ENCODE measurements at places on chromosomes 1 and 21. TPM values are rescaled to one million over a fixed set of nuclear protein-coding genes. Genes with fewer than 3 reads are reported as not detected.

Gene TACSTD2
- total RNA-seq: not detected

DNA sequence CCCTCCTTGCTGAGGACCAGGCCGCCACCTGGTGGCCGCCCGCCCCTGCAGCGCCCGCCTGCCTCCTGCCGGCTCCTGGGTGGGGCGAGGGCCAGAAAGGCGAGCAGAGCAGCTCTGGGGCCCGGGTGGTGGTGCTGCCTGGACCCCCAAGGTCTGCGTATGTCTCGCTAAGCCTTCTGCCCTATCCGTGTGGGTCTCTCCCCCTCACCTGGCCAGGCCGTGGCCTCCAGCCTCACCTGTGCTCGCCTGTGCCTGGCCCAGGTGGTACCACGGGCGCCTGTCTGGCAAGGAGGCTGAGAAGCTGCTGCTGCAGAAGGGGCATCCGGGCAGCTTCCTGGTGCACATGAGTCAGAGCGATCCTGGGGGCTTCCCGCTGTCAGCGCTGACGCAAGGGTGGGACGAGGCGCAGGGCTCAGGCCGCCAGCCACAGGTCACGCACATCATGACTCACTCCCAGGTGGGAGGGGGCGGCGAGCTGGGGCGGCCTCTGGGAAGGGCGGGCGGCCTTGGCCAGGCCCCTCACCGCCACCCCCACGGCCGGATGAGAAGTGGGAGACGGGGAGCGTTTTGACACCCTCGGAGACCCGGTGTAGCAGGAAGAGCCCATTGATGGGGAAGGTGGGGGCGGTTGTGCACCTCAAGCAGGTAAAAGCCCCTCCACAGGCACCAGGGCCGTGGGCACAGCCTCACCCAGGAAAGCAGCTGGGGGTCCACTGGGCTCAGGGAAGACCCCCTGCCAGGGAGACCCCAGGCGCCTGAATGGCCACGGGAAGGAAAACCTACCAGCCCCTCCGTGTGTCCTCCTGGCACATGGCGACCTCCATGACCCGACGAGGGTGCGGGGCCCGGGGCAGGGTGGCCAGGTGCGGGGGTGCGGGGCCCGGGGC, 9.9 kb downstream of the RNF223 start:
- H3K27ac ChIP-seq: no peak overlapping the region
- H3K36me3 ChIP-seq: no peaks in the 10 kb centered on the region
- peak; percentile 62 for DNase-seq
- H3K27me3 ChIP-seq: peaks cover 53% of the 10 kb centered on the region
- no peaks in the 10 kb centered on the region for H3K4me1 ChIP-seq

DNA sequence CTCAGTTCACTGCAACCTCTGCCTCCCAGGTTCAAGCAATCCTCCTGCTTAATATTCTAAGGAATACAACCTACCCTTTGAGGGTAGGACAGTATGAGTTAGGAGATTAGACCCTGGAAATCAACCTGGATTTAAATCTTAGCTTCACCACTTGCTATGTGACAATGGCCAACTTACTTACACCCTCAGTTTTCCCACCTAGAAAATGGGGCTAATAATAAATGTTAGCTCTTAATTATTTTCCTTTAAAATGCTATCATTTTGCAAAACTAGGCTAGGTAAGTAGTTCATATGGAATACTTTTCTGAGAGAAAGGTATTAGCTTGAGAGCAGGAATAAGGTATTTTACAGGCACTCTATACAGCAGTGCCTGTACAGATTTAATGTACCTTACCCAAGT, 110.8 kb downstream of the PHTF1 start:
- H3K4me3 ChIP-seq: no peak overlapping the region
- DNase-seq: no peak
- peaks cover 6% of the 10 kb centered on the region for H3K36me3 ChIP-seq

DNA sequence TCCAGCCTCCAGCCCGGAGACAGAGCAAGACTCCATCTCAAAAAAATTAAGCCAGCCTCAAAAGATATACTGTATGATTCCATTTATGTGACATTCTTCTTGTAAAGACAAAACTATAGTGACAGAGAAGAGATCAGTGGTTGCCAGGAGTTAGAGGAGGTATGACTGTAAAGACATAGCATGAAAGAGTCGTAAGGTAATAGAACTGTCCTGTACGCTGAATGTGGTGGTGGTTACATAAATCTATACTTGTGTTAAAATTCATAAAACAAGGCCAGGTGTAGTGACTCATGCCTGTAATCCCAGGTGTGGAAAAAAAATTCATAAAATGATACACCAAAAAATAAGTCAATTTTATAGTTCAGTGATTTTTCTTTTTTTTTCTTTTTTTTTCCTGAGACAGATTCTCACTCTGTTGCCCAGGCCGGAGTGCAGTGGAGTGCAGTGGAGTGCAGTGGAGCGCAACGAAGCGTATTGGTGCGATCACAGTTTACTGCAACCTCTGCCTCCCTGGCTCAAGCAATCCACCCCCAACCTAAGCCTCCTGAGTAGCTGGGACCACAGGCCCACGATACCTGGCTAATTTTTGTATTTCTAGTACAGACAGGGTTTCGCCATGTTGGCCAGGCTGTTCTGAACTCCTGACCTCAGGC, 84.9 kb upstream of the CXADR start:
- H3K36me3 ChIP-seq: no peaks in the 10 kb centered on the region
- H3K27me3 ChIP-seq: no peaks in the 10 kb centered on the region
- no peak overlapping the region for H3K27ac ChIP-seq
- no peaks in the 10 kb centered on the region for H3K4me1 ChIP-seq
- no peak overlapping the region for H3K4me3 ChIP-seq

- H3K36me3 ChIP-seq: no peaks in the 10 kb centered on the region
- H3K27me3 ChIP-seq: peaks cover 4% of the 10 kb centered on the region
- no peak overlapping the region for H3K4me3 ChIP-seq
- no peaks in the 10 kb centered on the region for H3K4me1 ChIP-seq
- no peak for DNase-seq
These were observed 23.8 kb downstream of the CR1 start for GRCh38 chr1:207519505-207520399.

DNA sequence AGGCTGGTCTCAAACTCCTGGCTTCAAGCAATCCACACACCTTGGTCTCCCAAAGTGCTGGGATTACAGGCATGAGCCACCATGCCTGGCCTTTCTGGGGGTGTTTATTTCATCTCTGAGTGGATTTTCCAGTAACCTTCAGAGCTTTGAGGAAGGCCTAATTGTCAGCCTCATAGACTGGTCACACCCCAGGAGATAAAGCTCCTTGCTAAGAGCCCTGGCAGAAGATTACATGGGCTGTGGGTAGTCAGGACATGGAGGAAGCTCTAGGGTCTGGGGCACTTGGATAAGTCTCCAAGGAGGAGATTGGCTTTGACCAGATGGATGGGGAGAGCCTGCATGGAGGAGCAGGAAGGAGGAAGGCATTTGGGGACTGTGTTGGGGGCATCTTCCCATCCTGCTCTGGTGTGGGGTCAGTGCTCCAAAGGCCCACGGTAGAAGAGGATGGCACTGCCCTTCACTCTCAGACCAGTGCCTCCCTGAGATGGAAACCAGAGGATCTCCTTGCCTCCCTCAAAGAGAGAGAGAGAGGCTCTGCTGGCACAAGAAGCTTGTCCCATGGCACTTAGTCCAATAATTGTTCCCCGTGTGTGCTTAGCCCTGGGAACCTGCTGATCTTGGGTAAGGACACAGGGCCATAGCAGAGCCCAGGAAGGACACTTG, 14.7 kb upstream of the GSTM4 start:
- no peak overlapping the region for H3K4me3 ChIP-seq
- no peaks in the 10 kb centered on the region for H3K27me3 ChIP-seq
- H3K36me3 ChIP-seq: peaks cover 3% of the 10 kb centered on the region
- DNase-seq: no peak
- H3K4me1 ChIP-seq: peaks cover 22% of the 10 kb centered on the region

DNA sequence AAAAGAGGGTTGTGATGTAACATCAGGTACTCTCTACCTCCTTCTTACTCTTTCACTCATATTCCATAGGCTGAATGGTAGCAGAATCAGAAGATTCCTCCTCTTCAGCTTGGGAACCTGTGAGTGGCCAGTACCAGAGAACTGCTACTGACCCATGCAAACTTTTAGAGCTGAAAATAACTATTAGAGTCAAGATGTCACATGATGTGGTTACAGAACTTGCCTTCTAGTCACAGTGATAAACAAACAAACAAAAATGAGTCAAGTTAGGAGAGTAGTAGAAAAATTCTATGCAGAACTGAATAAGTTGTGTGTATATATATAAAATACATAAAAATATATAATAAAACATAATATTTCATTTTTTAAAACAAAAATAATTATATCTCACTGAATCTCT, 47.6 kb upstream of the RGS1 start:
- H3K36me3 ChIP-seq: peaks cover 4% of the 10 kb centered on the region
- no peaks in the 10 kb centered on the region for H3K27me3 ChIP-seq
- no peak for DNase-seq

- no peak overlapping the region for H3K4me3 ChIP-seq
- H3K36me3 ChIP-seq: no peaks in the 10 kb centered on the region
- H3K27me3 ChIP-seq: no peaks in the 10 kb centered on the region
- no peaks in the 10 kb centered on the region for H3K4me1 ChIP-seq
These were observed 8.7 kb upstream of the TMEM52 start for GRCh38 chr1:1927751-1928150.

Gene HSPB7
- not detected for total RNA-seq

GRCh38 chr1:35053433-35053832, 21.7 kb upstream of the ZMYM6 start:
- H3K4me1 ChIP-seq: no peaks in the 10 kb centered on the region
- DNase-seq: no peak
- peaks cover 28% of the 10 kb centered on the region for H3K27me3 ChIP-seq
- no peaks in the 10 kb centered on the region for H3K36me3 ChIP-seq
- no peak overlapping the region for H3K4me3 ChIP-seq

Gene PER3
- 5.3 TPM for total RNA-seq

- DNase-seq: no peak
- no peak overlapping the region for H3K4me3 ChIP-seq
- no peaks in the 10 kb centered on the region for H3K27me3 ChIP-seq
These were observed 75.8 kb downstream of the TRIM33 start for GRCh38 chr1:114435088-114435715.

- H3K4me3 ChIP-seq: no peak overlapping the region
- no peak overlapping the region for H3K27ac ChIP-seq
- H3K27me3 ChIP-seq: no peaks in the 10 kb centered on the region
- H3K36me3 ChIP-seq: no peaks in the 10 kb centered on the region
These were observed 51.2 kb downstream of the IL23R start for GRCh38 chr1:67217417-67217816.

- H3K27me3 ChIP-seq: peaks cover 45% of the 10 kb centered on the region
- no peak for DNase-seq
- peaks cover 8% of the 10 kb centered on the region for H3K4me1 ChIP-seq
These were observed 177.1 kb upstream of the EDN2 start for GRCh38 chr1:41661428-41662060.

Gene SPATA1
- total RNA-seq: 1.5 TPM

Gene HAO2
- not detected for total RNA-seq

GRCh38 chr1:182917378-182917777, 35.6 kb downstream of the SHCBP1L start:
- no peaks in the 10 kb centered on the region for H3K27me3 ChIP-seq
- H3K36me3 ChIP-seq: peaks cover 3% of the 10 kb centered on the region
- no peak overlapping the region for H3K4me3 ChIP-seq
- no peak for DNase-seq

DNA sequence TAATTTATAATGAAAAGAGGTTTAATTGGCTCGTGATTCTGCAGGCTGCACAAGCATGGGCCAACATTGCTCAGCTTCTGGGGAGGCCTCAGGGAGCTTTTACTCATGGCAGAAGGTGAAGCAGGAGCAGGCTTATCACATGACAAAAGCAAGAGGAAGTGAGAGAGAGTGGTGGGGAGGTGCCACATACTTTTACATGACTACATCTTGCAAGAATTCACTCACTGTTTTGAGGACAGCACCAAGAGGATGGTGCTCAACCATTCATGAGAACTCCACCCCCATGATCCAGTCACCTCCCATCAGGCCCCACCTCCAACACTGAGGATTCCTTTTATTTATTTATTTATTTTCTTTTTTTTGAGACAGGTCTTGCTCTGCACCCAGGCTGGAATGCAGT, 5.5 kb upstream of the PLEKHM2 start:
- peak overlapping the region; percentile 84 for H3K27ac ChIP-seq
- no peaks in the 10 kb centered on the region for H3K27me3 ChIP-seq
- peaks cover 5% of the 10 kb centered on the region for H3K4me1 ChIP-seq
- no peak overlapping the region for H3K4me3 ChIP-seq

DNA sequence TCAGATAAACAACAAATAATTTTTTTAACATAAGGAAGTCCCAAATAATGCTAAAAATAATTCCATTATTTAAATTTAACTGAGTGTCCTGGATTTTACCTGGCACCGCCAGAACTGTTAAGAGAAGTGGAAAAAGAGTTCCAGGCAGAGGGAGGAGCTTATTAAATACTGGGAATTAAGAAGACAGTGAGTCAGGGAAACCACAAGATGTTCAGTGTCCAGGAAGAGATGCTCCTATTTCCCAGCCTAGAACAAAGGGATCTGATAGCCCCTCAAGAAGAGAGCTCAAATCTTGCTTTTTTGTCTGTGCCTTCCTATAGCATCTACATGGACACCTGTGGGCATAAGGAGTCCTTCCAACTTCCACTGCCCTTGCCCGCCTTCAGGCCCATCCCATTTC, 85.9 kb downstream of the PGM1 start:
- H3K4me1 ChIP-seq: peaks cover 5% of the 10 kb centered on the region
- no peak overlapping the region for H3K4me3 ChIP-seq
- H3K27ac ChIP-seq: no peak overlapping the region
- no peaks in the 10 kb centered on the region for H3K36me3 ChIP-seq

Gene MDM4
- total RNA-seq: 98.2 TPM

Gene HTR1D
- not detected for total RNA-seq

DNA sequence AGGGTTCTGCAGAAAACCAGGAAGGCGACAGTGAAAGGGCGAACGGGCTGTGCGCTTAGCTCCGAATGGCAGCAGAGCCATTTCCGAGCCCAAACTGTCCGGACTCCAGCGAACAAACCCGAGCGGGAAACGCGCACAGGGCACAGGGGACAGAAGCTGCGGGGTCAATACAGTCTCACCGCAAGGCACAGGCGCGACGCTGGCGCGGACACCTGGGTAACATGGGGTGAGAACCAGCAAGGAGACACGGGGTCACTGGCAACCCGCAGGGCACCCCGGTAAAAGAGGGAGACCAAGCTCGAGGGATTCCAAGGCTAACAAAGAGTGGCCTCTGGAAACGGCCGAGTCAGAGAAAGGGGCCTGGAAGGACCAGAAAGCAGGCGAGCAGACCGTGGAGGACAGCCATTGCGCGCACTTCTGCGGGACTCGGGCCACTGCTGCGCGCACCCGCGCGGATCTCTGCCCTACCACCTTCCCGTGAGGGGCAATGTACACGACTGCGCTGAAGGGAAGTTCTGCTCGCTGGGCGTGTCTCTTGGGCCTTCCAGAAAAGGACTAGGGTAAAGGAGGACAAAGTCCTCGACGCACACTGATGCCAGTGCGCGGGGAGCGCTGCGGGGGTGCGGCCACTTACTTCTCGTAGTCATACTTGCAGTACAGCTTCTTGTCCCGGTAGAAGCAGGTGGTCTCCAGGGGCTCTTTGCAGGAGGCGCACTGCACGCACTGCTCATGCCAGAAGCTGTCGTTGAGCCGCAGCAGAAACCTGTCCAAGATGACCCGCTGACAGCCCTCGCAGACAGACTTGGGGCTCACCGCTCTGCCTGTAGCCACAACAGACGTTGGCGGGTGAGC, 3.8 kb downstream of the LMX1A start:
- peaks cover 97% of the 10 kb centered on the region for H3K27me3 ChIP-seq
- no peaks in the 10 kb centered on the region for H3K36me3 ChIP-seq
- peaks cover 26% of the 10 kb centered on the region for H3K4me1 ChIP-seq
- no peak overlapping the region for H3K27ac ChIP-seq
- peak overlapping the region; percentile 18 for H3K4me3 ChIP-seq
- DNase-seq: peak; percentile 9

Gene FAM72C
- total RNA-seq: 7.1 TPM

GRCh38 chr21:43981151-43981870, 30.8 kb upstream of the TRAPPC10 start:
- peak overlapping the region; percentile 27 for H3K27ac ChIP-seq
- peaks cover 9% of the 10 kb centered on the region for H3K4me1 ChIP-seq
- H3K27me3 ChIP-seq: peaks cover 4% of the 10 kb centered on the region
